ENCODE measurements at places on chromosomes 5 and 9.
A peak's percentile ranks its signal among the peaks of the same experiment; 100 is the strongest.

DNA sequence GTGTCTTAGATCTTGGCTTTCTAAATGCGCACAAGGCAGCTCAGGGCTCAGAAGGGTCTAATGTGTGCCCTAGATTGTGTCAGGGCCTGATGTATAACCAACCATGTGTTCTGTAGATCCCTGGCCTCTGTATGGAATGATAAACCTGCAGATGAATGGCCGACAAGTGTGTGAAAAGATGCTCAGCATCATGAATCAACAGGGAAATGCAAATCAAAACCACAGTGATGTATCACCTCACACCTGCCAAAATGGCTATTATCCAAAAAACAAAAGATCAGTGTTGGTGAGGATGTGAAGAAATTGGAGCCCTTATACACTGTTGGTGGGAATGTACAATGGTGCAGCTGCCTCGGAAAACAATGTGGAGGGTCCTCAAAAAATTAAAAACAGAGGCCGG is 489.8 kb downstream of the SEMA5A start:
- no peak for DNase-seq

DNA sequence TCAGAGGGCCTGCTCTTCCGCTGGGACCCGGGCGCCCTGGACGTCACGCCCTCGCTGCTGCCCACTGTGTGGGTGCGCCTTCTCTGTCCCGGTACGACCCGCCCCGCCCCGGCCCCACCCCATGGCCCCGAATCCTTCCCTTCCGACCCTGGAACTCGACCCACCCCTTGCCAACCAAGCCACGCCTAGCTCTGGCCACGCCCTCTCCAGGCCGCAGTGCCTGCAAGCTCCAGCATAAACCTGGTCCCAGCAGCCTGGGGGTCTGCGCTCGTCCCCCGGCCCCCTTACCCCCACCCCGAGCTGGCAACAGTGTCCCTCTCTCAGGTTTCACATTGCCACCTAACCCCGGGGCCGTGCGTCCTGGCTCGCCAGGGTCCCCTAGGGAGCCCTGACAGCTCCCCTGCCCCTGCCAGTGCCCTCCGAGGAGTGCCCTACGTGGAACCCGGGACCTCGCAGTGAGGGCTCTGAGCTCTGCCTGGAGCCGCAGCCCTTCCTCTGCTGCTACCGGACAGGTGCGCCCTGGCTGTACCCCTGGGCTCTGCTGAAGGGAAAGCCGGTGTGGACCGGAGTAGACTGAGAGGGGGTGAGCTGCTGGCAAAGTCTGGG is 3.4 kb downstream of the ADGRD2 start:
- no peak for DNase-seq

GRCh38 chr5:163571744-163572143 is 66.3 kb downstream of the MAT2B start:
- no peak for DNase-seq

GRCh38 chr5:179866241-179867078 is 7.8 kb upstream of the MRNIP start:
- DNase-seq: peak; percentile 46

DNA sequence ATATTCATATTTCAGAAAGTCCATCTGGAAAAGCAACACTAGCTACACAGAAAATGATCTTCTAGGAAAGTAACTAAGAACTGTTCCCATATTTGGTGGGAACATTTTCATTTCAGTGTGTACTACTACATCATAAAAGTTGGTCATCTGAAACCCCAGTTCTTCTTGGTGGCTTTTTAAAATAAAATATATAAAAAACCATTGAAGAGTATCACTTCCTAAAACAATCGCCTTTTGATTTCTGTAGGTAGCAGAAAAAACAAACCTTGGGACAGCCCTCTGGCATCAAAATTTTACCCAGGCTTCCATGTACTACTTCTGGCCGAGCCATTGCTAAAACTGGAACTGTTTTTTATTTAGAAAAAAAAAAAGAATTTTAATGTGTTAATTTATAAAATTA is 158.5 kb downstream of the MLLT3 start:
- no peak for DNase-seq

DNA sequence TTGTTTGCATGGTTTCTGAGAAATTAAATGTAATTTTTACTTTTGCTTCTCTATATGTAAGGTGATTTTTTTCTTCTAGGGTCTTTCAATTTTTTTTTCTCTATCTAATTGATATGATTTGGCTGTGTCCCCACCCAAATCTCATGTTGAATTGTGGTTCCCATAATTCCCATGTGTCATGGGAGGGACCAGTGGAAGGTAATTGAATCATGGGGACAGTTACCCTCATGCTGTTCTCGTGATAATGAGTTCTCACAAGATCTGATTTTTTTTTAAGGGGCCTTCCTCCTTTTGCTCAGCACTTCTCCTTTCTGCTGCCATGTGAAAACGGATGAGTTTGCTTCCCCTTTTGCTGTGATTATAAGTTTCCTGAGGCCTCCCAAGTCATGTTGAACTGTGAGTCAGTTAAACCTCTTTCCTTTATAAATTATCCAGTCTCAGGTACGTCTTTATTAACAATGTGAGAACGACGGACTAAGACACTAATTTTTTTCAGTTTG is 150.8 kb downstream of the MTRR start:
- no peak for DNase-seq

- DNase-seq: no peak
Measured at GRCh38 chr5:27944471-27944870, 906.1 kb upstream of the CDH9 start.

DNA sequence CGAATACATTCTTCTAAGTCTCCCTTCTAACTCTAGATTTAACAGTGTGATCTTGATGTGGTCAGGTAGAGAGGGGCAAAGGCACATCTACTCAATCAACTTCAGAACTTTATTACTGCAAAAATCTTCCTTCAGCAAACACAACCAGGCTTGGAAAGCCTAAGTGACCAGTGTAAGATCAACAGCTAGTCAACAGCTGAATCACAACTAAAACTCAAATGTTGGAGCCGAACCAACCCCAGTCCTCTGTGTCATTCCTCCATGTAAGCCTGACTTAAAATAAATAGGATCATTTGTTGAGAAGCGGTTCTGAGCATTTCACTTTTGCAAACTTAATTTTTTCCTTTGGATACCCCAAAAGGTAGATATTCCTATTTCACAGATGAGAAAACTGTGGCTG is 352.7 kb downstream of the EBF1 start:
- no peak for DNase-seq

DNA sequence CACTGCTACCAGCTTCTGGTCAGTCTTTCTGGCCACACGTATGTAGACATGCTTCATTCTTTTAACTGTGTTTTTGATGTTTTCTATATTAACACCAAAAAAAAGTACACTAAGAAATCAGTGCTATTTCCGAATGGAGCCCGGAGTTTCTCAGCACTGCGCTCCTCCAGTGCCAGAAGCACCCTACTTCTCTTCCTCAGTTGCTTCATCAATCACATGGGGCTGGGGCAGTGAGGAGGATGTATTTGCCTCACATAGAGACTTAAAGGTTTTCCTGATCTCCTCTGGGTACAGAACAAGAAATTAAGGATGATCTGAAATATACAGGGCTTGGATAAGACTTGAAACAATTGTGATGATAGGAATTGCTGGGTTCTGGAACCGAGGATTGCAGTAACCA is 148.0 kb downstream of the ERCC6L2 start:
- no peak for DNase-seq

- peak; percentile 77 for DNase-seq
Measured at GRCh38 chr5:68239487-68239886, 23.9 kb downstream of the PIK3R1 start.

- DNase-seq: no peak
Measured at GRCh38 chr5:81097713-81098112, 135.4 kb upstream of the CKMT2 start.

GRCh38 chr9:114291064-114291474 is 31.8 kb upstream of the ORM1 start:
- DNase-seq: peak; percentile 66

DNA sequence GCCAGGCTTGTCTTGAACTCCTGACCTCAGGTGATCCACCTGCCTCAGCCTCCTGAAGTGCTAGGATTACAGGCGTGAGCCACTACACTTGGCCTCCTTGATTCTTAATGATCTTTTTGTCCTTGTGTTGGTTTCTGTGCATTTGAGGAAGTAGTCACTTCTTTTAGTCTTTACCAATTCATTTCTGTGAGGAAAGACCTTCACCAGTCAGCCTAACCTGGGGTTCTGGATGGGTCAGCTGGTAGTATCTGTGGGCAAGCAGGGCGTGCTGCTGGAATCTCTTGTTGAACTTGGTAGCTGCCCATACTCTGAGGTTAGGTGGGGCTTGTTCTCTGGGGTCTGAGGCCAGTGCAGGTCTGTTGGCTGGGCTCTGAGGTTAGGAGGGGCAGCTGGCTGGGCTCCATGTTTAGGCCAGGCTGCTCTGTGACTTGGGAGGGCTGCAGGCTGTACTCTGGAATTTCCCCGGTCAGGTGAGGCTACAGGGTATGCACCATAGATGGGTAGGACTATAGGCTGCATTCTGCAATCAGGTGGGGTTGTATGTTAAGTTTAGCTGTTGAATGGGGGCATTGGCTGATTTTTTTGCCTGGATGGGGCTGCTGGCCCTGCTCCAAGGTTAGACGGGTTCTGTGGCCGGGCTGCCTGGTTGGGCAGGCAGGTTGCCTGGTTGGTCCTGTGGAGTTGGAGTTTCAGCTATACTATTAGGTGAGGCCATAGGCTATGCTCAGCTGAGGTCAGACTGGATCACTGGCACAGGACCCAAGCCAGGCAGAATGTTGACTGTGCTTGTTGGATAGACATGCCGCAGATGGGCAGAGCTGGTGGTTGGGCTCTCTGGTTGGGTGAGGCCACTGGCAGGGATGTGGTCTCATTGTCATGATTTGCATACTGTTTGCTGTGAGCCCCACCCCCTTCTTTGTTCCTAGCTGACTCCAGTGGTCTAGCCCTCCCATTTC is 19.2 kb downstream of the UBAP1 start:
- no peak for DNase-seq

DNA sequence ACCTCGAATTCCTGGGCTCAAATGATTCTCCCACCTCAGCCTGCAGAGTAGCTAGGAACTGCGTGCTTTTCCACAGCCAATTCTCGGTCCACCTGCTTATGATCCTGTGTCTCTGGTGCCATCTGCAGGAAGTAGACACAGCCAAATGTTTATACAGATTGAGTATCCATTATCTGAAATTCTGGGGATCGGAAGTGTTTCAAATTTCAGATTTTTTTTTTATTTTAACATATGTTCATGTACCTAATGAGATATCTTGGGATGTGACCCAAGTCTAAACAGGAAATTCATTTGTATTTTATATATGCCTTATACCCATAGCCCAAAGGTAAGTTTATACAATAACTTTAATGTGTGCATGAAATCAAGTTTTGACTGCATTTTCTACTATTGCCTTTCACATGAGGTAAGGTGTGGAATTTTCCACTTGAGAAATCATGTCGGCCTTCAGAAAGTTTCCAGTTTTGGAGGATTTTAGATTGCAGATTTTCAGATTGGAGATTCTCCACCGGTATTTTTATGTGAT is 89.5 kb downstream of the ESM1 start:
- no peak for DNase-seq

GRCh38 chr9:110900456-110900855 is 137.8 kb downstream of the LPAR1 start:
- no peak for DNase-seq

DNA sequence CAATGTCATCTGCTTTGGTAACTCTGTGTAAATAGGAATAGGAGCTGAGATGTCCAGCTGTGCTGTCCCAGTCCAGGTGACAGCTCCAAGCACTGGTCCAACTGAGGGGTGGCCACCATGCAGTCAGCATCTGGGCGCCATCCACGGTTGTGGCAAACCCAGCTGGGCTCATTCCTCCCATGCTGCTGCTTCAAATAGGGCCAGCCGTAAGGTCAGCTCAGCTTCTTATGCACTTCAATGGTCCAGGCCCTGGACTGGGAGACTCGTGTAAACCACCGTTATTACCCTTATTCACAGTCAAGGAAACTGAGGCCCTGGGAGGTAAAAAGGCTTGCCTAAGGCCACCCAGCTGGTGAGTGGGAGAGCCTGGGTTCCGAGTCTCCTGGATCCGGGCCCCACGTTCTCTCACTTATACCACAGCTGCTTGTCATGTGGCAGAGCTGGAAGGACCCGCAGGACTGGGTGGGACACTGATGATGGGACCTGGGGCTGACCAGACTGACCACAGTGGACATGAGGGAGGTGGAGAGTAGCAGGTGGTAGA is 38.7 kb upstream of the ANGPTL2 start:
- no peak for DNase-seq

GRCh38 chr5:141651728-141652105 is 499 bp upstream of the FCHSD1 start:
- DNase-seq: no peak

GRCh38 chr5:18216016-18216415 is 581.8 kb downstream of the TAF11L14 start:
- DNase-seq: no peak

DNA sequence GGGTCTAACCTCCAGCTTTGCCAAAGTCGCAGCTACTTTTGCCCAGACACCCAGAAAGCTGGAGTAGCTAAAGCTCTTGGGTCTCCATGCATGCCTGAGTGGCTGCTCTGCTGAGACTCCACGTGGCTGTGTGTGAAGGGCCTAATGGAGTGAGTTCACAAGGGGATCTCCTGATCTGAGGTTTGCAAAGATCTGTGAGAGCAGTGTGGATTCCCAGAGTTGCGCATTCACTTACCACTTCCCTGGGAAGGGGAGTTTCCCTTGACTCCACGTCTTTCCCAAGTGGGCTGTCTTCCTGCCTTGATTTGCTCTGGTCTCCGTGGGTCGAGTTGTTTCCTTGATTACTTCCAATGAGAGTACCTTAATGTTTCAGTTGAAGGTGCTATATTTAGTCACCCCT is 17.6 kb upstream of the CDKN2B start:
- DNase-seq: no peak

DNA sequence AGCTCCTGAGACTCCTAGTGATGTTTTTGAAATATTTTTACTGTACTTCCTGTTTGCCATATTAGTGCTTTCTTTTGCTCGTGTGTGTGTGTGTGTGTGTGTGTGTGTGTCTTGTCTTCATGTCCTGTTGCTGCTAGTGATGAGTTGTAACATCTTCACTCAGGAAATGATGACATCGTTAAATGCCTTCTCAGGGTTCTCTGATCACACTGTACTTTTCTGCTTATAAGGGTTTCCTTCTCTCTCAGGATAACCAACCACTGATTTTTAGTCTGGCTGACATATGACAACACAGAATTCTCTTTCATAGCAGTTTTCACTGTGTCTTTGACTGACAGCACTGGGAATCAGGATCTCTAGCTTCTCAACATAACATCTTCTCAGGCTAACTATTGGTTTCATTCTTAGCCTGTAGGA is 16.1 kb downstream of the SV2C start:
- peak; percentile 63 for DNase-seq

GRCh38 chr5:127820910-127821553 is 117.8 kb downstream of the CCDC192 start:
- DNase-seq: no peak

- DNase-seq: no peak
Measured at GRCh38 chr5:64853777-64854176, 85.0 kb downstream of the CWC27 start.

DNA sequence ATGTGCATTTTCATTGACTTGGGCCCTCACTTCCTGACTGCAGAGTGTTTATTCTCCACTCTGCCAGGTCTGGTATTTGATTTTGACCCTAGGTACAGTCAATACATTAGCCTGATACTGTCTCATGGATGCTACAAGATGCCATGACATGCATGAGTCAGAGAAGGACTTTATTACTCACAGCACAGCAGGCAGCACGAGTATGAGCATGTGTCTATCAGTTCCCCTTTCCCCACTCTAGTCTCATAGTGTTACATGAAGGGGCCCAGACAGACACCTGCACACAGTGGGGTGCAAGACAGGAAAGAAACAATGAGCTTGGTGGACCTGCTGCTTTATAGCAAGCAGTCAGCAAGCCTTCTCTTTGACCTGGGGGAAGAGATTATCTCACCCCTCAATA is 19.6 kb downstream of the ITGA2 start:
- peak; percentile 89 for DNase-seq

- no peak for DNase-seq
Measured at GRCh38 chr9:76772686-76773445, 8.6 kb downstream of the PCA3 start.

Measured in activated CD4-positive, alpha-beta T cell treated with anti-CD3 and anti-CD28 coated beads, Interleukin-2, Interleukin-4, amounts not matched to agents 100 ng/mL and 50 ng/mL, durations not matched to agents 16 hours and 8 hours (primary cell).